NCI-H748 treated with DMSO at 0.1 percent for 48 hours (cell line): ENCODE measurements at places on chromosomes 12 and 14.

- no peak for DNase-seq
Measured at GRCh38 chr12:1920971-1921370, 2.5 kb upstream of the CACNA2D4 start.

DNA sequence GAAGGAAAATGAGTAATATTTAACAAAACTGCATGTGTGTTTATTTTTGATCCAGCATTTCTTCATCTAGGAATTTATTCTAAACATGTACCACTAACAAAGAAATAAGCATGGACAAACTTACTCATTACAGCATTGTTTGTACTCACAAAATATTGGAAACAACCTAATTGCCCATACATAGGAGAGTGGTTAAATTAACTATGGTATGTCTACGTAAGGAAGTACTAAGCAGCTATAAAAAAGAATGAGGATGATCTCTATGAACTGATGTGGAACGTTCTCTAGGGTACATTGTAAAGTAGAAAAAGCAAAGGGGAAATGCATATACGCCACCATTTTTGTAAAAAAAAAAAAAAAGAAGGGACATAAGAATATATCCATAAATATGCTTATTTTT, 17.4 kb upstream of the TAS2R42 start:
- no peak for DNase-seq

GRCh38 chr12:118058881-118059280, 2.1 kb downstream of the WSB2 start:
- DNase-seq, result no peak

DNA sequence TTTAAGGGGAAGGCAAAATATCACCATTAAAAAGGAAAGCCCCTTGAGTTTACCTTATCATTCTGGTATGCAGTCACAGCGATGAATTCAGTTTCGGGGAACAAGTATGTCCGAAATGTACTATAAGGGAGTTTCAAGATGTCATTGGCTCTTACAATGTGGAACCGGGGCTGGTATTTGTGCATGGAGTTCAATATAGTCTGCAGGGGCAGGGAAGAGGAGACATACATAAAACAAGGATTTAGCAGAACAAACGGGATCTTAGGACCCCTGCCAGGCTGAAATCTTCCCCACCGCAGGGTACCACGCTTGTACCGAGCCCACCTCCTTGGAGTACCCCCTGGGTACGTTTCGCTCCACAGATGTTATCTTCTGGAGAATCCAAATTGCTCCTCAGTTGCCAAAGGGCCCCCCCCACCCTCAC, 4.5 kb downstream of the TBX3 start:
- no peak for DNase-seq

DNA sequence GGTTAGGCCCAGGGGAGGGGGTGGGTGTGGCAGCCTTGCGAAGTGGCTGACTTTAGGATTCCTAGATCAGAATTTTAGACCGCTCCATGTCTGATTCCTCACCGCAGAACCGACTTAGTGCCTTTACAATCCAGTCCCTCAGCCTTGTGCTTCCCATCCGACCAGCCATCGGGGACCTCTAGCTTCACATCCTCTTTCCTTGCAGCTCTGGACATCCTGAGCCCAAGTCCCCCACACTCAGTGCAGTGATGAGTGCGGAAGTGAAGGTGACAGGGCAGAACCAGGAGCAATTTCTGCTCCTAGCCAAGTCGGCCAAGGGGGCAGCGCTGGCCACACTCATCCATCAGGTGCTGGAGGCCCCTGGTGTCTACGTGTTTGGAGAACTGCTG, 557 bp downstream of the COPS7A start:
- DNase-seq, result peak; percentile 10

DNA sequence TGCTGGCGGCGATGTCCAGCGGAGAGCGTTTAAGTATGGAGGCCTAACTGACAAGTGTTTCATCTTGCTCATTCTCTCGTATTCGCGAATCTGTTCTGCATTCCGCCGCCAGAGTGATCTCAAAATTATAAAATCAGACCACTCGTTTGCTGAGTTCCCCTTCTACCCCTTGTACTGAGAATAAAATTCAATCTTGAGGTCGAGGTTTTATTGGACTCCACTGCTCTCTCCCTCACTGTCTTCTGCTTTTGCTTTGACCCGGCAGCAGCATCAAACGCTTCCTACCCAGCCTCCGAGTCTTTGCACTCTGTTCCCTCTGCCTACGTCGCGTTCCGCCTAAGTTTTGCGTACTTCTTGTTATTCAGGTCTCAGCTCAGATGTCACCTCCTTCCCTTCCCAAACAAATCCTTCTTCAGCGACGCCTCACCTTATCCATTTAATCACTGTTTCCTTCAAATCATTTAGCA, 462 bp downstream of the KNTC1 start:
- DNase-seq, result no peak

DNA sequence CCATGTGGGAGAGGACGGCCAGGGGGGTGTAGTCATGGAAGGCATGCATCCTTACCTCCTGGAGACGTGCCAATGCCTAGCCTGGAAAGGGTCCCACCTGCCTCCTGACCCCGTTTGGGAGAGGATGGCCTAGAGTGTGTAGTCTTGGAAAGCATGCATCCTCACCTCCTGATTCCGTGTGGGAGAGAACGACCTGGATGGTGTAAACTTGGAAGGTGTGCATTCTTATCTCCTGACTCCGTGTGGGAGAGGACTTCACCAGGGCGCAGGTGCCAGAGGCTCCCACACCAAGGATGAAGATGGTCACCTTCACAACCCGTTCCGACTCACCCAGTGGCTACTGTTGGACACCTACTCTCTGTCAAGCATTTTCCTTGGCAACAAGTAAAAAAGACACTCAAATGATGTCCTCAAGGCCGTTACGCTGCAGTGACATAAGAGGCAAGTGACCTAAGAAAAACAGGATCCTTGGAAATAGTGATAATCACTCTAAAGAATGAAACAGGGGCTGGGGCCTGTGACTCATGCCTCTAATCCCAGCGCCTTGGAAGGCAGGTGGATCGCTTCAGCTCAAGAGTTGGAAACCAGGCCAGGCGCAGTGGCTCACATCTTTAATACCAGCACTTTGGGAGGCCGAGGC, 37.5 kb upstream of the FZD10 start:
- DNase-seq, result no peak

DNA sequence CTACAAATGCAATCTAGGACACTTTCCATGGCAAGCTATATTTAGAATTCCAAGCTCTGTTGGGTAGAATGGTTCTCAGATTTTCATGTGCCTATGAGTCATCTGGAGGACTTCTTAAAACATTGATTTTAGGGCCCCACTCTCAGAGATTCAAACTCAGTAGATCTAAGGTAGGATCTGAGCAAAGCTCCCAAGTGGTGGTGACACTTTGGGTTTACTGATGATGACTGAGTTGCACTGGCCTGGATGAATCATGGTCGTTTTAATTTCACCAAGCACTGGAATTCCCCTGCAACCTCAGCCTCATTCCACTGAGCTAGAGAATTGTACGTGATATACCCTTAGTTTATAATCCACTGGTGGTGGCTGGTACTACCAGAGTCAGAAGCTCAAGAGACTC, 86.5 kb downstream of the PPM1H start:
- no peak for DNase-seq

DNA sequence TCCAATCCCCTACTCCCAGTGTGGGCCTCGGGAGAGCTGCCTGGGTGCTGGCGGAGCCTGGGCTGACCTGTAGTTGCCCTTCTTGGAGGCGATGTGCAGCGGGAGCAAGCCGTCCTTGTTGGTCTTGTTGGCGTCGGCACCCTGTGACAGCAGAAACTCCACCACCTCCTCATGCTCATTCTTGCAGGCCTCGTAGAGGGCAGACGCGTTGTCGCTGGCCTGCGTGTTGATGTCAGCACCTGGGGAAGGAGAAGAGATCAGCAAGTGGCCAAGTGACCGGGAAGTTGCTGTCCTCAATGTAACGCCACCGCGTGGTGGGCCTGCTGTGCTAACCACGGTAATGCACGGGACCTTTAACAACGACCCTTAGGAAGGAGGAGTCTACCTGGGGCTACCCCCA, 20.1 kb downstream of the FAM181A start:
- DNase-seq, result no peak

GRCh38 chr14:73305499-73305898, 68.2 kb downstream of the PAPLN start:
- no peak for DNase-seq

GRCh38 chr14:64503434-64504309, at the start of gene ZBTB25:
Gene ZBTB25, minus strand, starts transcription at chr14:64503838. Its CDS starts 13,305 bp downstream, at chr14:64490533.
- DNase-seq, result peak; percentile 49

- no peak for DNase-seq
Measured at GRCh38 chr12:52249511-52250047, 16.5 kb downstream of the KRT7 start.

GRCh38 chr12:84113666-84114065, 798.9 kb downstream of the SLC6A15 start:
- no peak for DNase-seq

DNA sequence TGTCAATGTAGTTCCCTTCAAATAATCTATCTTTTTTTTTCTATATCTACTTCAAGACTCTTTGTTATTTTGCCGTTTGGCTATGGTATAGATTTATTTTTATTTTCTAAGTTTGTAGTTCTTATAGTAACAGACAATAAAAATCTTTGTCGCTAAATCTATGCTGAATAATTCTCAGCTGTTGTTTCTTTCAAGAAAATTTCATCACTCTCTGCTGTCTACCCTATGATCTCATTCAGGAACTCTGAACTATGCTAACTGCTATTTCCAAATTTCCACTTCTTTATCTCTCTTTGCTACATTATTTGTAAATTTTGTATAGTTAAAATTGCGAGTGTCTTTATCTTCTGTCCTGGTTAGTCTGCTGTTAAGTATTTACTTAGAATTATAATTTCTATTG, 353.6 kb downstream of the LRFN5 start:
- DNase-seq, result no peak

DNA sequence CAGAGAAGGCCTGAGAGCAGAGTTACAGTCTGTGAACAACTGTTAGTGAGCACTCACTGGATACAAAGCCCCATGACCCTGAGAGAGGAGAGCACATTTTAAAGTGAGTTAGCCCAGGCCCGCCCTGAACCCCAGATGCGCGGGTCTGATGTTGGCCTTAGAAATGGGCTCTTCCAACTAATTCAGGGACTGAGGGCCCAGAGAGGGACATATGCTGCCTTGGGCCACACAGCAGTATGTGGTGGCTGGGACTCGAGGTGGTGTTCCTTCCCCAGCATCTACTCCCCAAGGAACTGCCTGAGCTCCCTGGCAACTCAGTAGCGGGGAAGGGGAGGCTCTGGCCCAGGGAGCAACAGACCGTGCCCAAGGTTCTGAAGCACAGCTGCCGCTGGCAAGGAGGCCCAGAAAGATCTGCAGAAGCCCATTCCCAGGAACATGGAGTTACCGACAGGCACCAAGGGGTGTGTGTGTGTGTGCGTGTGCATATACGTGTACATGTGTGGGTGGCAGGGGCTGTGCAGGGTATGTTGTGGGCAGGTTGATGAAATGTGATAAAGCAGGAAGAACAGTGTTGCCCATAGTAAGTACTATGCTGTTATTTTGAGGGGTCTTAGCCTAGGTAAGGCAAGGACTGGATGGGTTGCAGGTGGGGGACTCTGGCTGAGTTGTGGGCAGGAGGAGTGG, 40.5 kb downstream of the KRT80 start:
- DNase-seq, result no peak

- DNase-seq, result no peak
Measured at GRCh38 chr14:66530526-66530925, 22.6 kb downstream of the GPHN start.

- no peak for DNase-seq
Measured at GRCh38 chr12:96812153-96812552, 94.9 kb upstream of the NEDD1 start.

GRCh38 chr12:56223571-56224101, 506 bp upstream of the NABP2 start:
- no peak for DNase-seq

- DNase-seq, result no peak
Measured at GRCh38 chr12:114396869-114397719, 8.8 kb downstream of the TBX5 start.

DNA sequence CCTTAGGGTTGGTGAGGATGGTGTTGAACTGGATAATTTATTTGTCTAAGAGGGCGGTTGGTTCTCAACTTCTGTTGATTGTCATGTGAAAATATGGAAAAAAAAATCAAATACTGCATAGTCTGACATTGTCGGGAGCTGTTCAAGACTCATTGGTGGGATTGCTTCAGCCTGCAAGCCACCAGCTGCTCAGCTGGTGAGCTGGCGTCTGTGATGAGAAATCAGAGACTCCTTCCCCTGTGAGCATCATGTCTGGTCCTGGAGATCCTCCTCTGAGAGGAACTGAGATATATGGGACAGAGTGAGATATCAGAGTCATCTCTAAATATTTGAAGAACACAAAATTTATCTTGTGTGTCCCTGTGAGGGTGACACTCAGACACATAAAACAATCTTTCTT, 49.9 kb downstream of the TRIM9 start:
- no peak for DNase-seq

DNA sequence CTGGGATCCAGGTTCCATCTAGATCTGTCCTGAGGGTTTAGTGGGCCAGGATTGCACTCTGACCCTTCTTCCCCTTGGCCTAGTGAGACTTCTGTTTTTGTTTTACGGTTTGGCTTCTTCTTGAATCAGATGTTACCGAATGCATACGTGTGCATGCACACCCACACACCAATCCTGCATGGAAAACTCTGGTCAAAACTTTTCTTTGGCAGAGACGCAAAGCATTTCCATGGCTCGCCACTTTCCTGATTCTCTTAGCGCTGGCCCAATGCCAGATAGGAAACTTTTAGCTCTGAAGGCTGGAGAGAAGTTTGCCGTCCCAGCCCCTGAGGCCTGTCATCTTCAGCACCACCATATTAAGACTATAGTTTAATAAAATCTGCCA, 67.4 kb upstream of the ACTN1 start:
- DNase-seq, result no peak

- no peak for DNase-seq
Measured at GRCh38 chr14:54650959-54651351, 84.0 kb downstream of the SAMD4A start.

DNA sequence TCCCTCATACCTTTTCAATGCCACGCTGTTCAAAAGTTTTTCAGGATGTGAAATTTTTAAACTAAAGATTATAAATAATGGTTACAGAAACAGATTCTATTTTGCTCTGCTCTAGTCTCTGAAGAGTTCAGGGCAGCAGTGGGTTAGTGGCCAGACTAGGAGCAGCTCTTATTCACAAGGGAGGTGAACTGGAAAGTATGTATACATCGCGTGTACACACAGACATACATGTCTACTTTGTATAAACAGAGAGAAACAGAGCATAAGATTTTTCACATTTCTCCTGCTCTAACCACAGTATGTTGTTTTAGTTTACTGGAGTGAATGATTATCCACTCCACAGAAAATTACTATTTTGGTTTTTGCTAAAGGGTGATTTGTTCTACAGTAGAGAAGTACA, 74.4 kb upstream of the CRY1 start:
- DNase-seq, result no peak

GRCh38 chr14:101017806-101018560, 114.5 kb upstream of the RTL1 start:
- DNase-seq, result no peak
